Pons (tissue), 1 donor: ENCODE measurements at places on chromosomes 5 and 9.

GRCh38 chr5:146758938-146759337, 119.6 kb downstream of the PPP2R2B start:
- DNase-seq: no peak

DNA sequence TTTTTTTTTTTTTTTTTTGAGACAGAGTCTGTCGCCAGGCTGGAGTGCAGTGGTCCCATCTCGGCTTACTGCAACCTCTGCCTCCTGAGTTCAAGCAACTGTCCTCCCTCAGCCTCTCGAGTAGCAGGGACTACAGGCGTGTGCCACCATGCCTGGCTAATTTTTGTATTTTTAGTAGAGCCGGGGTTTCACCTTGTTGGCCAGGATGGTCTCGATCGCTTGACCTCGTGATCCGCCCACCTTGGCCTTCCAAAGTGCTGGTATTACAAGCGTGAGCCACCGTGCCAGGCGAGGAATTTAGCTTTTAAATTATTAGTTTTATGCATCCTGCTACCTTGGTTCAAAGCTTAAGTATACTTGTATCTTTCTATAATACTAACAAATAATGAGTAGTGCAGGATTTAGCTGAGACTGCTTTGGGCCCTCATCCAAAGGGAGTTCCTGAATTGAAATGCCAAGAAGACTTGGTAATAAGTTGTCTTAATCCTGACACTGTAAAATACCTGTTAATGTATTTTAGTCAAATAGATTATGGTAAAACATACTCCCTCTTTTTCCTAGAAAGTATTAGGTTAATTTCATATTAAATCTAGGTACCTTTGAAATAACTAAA, 5.0 kb downstream of the CDC42SE2 start:
- no peak for DNase-seq

- no peak for DNase-seq
Observed at GRCh38 chr5:144194144-144194543, 23.5 kb downstream of the KCTD16 start.

- peak; percentile 58 for DNase-seq
Observed at GRCh38 chr5:65834306-65834705, 92.1 kb upstream of the ERBIN start.

DNA sequence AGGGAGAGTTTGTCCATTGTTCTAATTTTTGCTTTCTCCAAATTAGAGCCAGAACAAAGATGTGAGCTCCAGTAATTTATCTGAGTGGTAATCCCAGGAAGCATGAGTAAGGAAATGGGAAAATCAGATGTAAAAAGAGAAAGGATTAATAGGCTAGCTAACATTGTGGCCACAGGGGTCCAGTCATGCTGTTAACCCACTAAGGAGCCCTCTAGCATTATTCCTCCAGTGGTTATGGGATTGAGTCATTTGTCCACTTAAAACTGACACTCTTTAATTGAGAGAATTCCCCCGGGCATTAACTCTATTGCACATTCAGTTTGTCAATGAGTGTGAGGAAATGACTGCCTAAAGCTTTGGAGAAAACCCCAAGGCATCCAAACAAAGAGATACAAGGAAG, 700.3 kb upstream of the TYRP1 start:
- no peak for DNase-seq

DNA sequence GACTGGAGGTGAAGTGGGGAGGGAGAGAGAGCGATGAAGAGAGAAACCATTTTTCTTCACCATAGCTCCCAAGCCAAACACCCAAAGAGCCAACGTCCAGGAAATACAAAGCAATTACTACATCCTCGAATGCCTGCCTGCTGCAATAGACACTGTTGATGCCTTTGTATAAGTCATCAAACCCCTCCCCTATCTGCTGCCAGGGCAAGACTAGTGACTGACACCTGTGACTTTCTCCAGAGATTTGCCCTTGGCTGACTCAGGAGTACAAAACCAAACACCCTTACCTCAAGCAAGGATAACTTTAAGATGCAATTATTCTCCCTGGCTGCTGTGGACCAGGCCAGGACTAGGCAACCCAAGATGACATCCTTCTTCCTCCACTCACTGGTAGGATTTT, 81.8 kb upstream of the RASA1 start:
- no peak for DNase-seq

GRCh38 chr9:70488793-70489105, 74.3 kb upstream of the KLF9 start:
- no peak for DNase-seq

DNA sequence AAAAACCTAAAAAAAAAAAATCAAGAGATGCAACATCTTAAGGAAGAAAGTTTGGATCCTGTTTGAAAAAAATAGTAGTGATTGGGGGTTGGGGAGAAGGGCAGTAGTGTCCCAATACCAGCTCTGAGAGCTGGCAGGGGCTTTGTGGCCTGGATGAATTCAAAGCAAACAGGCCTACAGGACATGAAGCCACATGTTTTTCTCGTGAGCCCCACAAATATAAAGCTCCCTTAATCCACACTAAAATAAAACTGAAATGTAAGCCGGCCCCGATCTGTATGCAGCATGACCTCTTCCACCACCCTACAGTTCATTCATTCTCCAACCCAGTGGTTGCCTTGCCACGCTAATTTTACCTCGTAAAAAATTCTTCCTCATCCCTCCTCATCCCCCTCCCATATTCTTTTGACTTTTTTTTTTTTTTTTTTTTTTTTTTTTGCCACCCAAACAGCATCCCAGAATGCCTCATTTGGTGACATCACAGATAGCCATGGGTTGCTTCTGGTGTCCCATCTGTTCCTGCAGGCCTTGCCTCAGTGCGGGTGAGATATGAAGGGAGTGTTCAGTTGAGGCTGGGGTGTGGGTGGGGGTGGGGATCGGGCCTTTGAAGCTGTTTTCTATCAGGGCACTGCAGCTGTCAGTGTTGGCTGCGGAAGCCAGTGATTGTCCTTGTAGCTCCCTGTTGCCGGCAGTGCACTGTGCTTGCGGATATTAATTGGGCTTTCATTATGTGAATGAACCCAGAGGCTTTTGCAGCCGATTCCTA, 81.6 kb upstream of the NFIB start:
- peak; percentile 89 for DNase-seq

DNA sequence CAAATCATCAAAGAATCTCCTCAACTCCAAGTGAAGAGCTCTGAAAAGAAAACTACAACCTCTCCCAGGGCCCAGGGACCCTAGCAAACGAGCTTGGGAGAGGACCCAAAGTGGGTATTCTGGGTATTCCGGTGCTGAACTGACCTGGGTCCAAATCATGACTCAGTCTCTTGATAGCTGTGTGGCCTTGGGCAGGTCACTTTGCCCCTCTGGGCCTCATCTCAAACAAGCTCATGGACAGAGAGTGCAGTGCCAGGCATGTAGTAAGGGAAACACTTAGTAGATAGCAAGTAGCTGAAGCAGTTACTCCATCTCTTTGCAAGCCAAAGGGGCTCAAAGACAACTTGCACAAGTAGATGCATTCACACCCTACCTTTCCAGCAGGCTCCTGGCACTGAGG, 12.4 kb downstream of the ACSL6 start:
- no peak for DNase-seq

- DNase-seq: peak; percentile 69
Observed at GRCh38 chr5:131536211-131536826, 98.7 kb downstream of the RAPGEF6 start.

- DNase-seq: no peak
Observed at GRCh38 chr5:65822710-65823109, 100.7 kb downstream of the NLN start.

DNA sequence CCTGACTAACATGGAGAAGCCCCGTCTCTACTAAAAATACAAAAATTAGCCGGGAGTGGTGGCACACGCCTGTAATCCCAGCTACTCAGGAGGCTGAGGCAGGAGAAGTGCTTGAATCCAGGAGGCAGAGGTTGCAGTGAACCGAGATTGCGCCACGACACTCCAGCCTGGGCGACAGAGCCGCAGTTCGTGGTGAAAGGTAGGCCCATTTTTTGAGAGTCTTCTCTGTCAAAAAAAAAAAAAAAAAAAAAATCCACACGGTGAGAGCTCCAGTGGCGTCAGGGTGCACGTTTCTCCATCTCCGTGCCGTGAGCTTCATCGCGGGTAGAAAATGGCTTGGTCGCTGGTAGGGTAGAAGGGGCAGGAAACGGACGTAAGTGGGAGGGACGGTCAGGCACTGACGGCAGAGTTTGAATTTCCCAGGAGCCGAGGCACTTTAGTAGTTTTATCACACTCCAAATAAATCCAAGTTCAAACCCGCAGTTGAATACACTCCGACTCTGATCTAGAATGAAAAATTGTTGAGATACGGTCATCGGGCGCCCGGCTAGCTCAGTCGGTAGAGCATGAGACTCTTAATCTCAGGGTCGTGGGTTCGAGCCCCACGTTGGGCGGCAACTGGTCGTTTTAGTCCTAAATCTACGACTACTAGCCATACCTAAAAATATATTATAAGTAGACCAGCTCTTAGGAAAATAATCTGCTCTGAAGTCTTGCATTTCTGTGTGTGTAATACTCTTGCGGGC, 2.4 kb upstream of the TRIM7 start:
- peak; percentile 80 for DNase-seq

GRCh38 chr9:14405176-14405706, 91.3 kb upstream of the NFIB start:
- DNase-seq: no peak

GRCh38 chr5:59547731-59548130, 345.8 kb downstream of the PDE4D start:
- DNase-seq: no peak

GRCh38 chr5:1264211-1264610, 30.7 kb downstream of the TERT start:
- no peak for DNase-seq

DNA sequence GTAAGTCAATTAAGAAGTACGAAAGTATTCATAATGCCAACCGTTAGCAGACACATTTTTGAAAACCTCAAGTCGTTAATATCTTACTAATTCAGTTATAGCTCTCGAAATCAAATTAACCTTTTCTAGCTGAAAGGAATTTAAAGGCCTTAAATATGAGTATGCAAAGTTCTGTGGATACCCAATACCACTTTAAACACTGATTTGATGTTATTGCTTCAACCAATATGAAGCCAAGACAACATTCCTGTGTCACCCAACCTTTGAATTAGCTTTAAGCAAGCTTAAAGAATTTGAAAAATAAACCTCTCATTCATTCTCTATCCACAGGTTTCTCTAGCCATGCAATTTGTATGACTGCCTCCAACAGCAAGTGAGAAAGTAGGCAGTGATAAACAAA, 204.5 kb downstream of the MCTP1 start:
- no peak for DNase-seq

GRCh38 chr5:31469466-31469865, 62.4 kb downstream of the DROSHA start:
- DNase-seq: no peak

DNA sequence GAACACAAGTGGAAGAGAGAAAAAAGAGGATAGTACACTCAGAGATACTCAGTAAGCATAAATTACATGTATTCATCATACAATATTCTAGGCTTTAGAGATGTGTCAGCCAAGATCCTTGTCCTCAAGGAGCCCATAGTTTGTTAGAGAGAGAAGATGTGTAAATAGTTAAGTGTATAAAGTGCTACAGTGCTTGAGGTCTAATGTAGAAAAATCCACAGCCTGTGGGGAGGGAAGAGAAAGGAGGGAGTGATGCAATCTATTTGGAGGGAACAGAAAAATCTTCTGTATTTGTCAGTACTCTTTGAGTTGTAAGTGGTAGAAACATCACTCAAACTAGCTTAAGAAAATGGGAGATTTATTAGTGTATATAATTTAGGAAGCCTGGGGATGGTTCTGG, 81.9 kb downstream of the PALM2AKAP2 start:
- no peak for DNase-seq

- DNase-seq: no peak
Observed at GRCh38 chr5:130138406-130139045, 234.3 kb downstream of the CHSY3 start.

GRCh38 chr5:26948921-26949320, 89.5 kb downstream of the CDH9 start:
- DNase-seq: no peak

- peak; percentile 20 for DNase-seq
Observed at GRCh38 chr9:108271646-108272348, 584.0 kb downstream of the ACTL7B start.

GRCh38 chr5:1538741-1539392, 15.1 kb upstream of the LPCAT1 start:
- no peak for DNase-seq

DNA sequence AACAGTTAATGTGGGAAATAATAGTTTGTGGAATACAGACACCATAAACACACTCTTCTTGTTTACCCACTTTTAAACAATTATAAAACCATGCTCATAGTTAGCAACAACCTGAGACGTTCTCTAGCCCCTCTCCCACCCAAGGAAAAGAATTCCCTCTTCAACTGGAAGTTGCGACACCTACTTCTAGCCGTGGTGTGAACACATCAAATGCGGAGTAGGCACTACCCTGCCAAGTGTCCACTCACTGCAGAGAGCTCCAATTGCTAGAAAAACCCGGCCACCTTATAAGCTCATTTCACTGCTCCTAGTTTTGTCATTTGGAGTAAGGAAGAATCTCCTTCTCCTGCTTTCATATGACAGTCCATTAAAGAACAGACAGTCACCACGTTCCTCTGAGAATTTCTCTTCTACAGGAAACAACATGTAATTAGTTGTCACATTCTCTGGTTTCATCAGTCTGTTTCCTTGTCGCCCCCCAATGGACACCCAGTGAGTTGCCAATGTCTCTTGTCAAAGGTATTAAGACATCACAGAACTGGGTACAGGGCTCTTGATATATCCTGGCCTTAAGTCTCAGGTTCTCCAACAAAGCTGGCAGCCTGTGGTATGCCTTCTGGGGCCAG, 47.3 kb downstream of the PRLR start:
- DNase-seq: peak; percentile 43

DNA sequence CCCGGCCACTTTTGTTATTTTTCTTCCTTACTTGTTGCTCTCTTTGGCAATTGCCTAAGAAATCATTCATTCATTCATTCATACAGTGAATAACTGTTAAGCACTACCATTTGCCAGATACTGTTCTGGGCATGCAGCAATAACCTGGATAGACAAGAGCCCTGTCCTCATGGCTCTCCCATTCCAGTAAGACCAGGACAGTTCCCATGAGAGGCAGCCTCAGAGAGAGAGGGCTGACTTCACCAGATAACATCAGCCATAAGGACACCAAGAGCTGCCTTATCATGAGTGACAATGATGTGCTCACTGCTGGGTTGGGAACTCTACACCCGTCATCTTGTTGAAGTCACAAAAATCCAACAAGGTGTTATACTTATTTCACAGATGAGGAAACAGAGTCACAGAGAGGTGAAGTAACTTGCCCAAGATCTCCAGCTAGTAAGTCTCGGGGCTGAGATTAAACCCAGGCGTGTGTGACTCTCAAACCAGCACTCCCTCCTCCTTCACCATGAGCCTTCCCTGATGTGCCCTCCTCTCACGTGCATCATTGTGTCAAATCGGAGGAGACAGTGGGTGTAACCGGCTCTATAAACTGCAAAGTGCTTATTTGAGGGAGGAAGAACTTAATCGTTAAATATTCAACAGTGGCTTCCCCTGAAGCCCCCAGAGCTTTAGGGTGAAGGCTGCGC, 61.1 kb upstream of the TBC1D2 start:
- DNase-seq: no peak

DNA sequence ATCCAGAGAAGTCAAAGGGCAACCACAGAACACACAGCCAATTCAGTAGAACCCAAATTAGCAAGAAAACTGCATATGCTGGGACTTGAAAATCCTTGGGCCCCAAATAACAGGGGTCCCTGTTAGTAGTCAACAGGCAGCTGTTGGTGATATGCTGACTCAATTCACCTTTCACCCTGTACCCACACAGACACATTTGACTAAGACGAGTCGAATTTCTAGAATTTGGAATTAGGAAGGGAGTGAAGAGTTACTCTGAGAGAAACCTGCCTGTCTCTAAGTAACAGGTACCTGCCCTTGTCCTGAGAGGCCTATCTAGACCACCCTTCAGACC, 821 bp upstream of the VCP start:
- no peak for DNase-seq
